ENCODE measurements at places on chromosomes 3 and 15.

- no peak for DNase-seq
Measured at GRCh38 chr3:195182470-195182795, 88.5 kb downstream of the XXYLT1 start.

- DNase-seq: no peak
Measured at GRCh38 chr15:39781967-39782302, 706 bp downstream of the FSIP1 start.

- DNase-seq: no peak
Measured at GRCh38 chr3:193890016-193890897, 245.7 kb upstream of the HES1 start.

- DNase-seq: no peak
Measured at GRCh38 chr3:188360364-188360881, 206.5 kb downstream of the LPP start.

GRCh38 chr3:169342652-169343505 is 320.6 kb downstream of the MECOM start:
- no peak for DNase-seq

GRCh38 chr15:72156928-72157327 is 38.7 kb downstream of the SENP8 start:
- DNase-seq: no peak

- DNase-seq: no peak
Measured at GRCh38 chr3:98584547-98584946, 8.9 kb downstream of the CPOX start.

DNA sequence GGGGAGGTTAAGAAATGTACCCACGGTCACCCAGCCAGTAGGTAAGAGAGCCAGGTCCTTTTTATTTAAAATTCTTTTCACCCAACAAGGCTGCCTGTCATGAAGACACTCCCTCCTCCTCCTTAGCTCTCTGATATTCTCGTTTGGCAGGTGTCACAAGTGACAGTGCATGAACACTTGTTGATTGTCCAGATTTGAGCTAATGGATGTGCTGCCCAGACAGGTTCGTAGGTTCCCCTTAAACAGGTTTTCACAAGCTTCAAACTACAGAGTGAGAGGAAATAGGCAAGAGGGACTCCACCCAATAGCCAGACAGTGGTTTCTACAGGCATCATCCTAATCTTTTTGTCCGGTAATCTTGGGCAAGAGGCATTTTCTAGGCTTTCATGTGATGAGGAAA is 32.2 kb downstream of the ATP13A4 start:
- no peak for DNase-seq

- DNase-seq: no peak
Measured at GRCh38 chr15:45589256-45589655, 2.1 kb downstream of the BLOC1S6 start.

DNA sequence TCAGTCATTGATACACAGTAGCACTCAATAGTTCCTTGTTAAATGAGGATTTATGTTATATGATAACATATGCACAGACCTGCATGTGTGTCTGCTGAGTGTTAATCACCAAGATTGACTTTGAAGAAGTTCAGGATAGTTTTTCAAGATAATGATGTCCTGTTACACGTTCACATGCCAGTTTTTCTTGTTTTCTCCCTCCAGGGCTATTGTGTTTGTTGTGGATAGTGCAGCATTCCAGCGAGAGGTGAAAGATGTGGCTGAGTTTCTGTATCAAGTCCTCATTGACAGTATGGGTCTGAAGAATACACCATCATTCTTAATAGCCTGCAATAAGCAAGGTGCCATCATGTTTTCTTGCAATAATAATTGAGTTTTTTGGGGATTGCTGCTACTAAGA is 9.8 kb downstream of the SRPRB start:
- DNase-seq: no peak

GRCh38 chr3:124887177-124887931 is at the start of gene ITGB5:
Gene ITGB5 (minus strand): TSS chr3:124887365. CDS start chr3:124887000, 365 bp downstream.
- peak; percentile 78 for DNase-seq

GRCh38 chr15:29885183-29885582 is 62.9 kb upstream of the TJP1 start:
- no peak for DNase-seq

DNA sequence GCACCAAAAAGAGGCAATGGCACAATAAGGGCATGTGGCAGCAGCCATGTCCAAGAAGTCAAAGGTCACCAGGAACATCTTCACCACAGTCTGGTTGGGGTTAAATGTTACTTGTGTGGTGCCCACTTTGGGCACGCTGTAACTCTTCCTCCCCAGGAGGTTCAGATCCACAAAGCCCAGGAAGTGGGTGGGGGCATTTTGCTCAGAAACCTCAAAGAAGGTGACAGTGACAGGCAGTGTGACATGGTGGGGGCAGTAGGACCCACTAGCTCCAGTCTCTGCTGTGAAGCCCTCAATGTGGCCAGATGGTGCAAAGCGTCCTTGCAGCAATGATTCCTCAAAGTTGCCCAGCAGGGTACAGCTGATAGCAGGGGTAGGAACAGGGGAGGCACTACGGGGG is 5.8 kb downstream of the ZNF80 start:
- no peak for DNase-seq

DNA sequence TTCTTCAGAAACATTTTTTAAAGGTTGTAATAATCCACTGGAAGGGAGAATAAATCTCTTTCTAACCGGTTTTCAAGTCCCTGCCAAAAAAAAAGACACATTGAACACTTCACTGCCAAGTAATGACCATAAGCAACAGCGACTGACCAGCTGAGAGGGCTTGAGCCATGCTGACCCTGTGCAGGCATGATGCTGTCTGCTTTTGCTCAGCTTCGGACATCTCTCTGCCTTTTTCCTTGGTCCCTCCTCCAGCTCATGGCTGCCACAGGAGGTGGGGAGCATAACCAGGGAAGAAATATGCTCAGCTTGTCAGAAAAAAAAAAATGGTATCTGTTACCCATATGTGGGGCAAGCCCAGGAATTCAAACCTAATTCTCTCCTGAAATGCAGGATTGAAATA is 1.5 kb downstream of the IGSF10 start:
- DNase-seq: peak; percentile 68

- no peak for DNase-seq
Measured at GRCh38 chr15:49424954-49425353, 1.9 kb downstream of the FGF7 start.

- DNase-seq: no peak
Measured at GRCh38 chr15:36761132-36761847, 181.9 kb downstream of the CDIN1 start.

DNA sequence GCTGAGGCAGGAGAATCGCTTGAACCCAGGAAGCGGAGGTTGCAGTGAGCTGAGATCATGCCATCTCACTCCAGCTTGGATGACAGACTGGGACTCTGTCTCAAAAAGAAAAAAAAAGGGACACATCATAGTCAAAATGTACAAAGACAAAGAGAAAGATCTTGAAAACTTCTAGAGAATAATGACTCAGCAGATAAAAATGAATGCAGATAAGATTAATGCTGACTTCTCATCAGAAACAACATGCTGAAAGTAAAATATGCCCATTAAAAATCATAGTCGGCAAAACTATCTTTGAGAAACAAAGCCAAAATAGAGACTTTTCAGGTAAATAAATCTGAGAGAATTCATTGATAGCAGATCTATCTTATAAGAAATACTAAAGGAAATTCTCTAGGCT is 271.1 kb upstream of the GPR149 start:
- DNase-seq: no peak

DNA sequence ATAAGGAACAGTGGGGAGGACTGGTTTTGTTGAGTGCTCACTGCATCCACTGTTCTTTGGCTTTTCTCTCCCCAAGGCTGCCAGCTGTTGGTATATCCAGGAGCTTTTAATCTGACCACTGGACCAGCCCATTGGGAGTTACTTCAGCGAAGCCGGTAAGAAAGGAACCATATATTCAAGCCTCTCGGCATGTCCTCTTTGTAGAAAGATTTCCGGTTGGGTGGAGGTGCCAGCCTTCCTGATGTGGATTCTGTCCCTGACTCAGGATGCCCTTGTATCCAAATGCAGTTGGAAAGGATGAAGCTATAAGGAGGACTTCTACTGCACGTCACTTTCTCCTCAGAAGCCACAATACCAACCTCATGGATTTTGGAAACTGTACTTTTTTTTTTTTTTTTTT is 14.2 kb downstream of the NIT2 start:
- DNase-seq: no peak

DNA sequence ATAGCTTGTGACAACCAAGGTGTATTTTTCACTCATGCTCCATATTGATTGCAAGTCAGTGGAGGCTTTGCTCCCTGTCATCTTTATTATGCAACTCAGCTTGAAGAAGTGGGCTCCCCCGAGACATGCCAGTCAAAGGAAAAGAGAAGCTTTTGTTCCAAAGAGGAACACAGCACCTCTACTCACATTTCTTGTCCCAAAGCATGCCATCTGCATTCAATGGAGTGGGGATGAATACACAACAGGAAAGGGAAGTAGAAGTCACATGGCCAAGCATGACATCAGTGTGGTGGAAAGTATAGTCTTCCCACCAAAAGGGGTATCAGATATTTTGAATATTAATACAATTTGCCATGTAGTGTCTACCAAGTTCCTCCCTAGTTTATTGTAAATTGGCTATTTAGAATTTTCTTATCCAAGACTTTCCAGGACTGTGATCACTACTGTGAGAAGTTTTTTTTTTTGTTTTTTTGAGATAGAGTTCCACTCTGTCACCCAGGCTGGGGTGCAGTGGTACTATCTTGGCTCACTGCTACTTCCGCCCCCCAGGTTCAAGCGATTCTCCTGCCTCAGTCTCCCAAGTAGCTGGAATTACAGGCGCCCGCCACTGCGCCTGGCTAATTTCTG is 114.5 kb downstream of the GMPS start:
- no peak for DNase-seq

DNA sequence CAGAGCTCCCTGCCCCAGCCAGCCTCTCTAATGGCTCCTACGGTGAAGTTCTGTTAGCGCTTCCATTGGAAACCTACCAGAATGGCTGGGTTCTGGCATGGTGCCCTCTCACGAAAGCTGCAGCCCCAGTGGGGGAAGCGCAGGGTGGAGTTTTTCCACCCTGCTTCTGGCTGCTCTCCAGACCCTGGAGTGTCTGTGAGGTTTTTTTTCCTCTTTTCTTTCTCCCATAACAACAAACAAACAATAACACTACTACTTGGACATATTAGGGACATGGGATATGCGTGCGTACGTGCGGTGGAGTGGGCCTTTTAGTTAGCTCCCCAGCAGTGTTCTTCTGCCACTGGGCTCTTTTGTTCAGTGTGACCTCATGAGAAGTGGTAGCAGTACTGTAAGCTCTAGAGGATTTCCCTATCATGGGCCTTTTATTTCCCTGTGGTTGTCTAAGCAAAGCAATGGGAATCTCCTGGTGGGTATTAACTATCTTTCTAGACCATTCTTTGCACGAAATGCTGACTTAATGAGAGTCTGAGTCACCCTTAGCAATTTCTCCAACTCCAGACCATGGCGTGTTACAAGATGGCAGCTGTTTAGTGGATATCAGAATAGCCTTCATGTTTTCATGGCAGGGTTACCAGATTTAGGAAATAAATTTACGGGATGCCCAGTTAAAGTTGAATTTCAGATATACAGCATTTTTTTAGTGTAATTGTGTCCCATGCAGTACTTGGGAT is 161.9 kb downstream of the FNDC3B start:
- no peak for DNase-seq

DNA sequence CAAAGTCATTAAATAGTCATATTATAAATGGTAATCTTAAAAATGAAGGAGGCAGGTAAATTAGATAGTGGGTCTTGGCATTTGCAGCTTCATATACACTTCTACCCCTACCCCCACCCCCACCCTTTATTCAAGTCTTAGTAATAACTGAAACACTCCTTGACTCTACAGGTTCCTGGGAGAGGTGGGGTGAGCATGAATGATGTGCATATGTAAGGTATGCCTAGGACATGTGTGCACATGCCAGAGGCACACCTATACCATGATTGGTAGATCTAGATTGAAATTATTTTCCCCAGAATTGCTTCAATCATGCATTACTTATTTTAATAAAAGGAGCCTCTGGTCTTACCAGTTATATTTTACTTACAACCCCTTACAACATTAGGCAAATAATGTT is 40.1 kb upstream of the PDCD6IP start:
- no peak for DNase-seq

- no peak for DNase-seq
Measured at GRCh38 chr3:172931746-172932285, 181.3 kb downstream of the ECT2 start.

GRCh38 chr3:113242096-113242581 is 30.8 kb downstream of the BOC start:
- no peak for DNase-seq

- DNase-seq: no peak
Measured at GRCh38 chr15:87871258-87871681, 385.3 kb downstream of the NTRK3 start.

DNA sequence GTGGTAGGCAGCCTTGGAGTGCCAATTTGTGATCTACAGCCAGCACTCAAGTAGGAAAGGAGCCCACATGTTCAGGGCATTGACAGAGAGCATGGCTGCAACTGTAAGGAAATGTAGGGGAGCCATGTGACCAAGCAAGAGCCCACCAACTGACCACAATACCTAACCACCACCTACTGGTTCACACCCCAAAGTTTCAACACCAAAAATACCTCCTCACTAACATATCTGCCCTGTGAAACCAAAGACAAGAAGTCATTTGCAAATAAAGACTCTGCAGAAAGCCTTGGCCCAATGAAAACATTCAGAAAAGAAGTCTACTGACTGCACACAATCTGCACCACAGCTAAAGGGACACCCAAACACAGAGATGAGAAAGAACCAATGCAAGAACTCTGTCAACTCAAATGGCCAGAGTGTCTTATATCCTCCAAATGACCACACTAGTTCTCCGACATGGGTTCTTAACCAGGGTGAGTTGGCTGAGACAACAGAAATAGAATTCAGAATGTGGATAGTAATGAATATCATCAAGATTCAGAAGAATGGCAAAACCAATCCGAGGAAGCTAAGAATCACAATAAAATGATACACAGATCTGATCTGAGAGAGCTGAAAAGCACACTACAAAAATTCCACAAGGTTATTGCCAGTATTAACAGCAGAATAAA is 40.6 kb downstream of the SLC9C1 start:
- DNase-seq: no peak

DNA sequence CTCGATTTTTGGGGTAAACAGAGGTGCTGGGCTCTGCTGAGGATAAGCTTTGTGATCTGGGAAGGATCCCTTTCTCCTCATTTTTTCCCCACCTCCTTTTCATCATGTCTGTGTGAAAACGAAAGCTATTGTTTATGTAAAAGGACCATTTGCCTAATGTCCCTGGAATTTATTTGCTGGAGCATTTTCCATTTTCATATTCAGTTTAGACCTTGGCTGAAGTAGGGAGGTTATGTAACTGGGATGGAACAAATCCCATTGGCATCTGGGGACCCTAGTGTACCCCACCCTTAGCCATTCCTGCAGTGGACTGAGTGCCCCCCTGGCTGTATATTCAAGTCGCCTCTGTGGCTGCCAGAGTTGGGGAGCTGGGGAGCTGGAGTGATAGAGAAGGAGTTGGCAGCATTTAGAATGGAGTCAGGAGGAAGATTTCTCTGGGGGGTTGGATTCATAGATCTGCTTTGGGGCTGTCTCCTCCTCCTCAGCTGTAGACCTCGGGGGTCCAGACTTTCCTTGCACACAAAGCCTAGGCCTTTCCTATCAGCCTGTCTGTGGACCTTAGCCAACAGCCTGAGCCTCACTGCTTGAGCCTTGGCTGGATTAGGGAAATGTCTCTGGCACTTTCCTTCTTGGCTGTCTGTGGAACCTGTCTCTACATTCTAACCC is 270.4 kb upstream of the CTDSPL start:
- no peak for DNase-seq

Measured in NCI-H146 (cell line).